ENCODE measurements at places on chromosomes 1 and 21.

GRCh38 chr1:209517681-209518050, 65.8 kb upstream of the CAMK1G start:
- no peak for DNase-seq

DNA sequence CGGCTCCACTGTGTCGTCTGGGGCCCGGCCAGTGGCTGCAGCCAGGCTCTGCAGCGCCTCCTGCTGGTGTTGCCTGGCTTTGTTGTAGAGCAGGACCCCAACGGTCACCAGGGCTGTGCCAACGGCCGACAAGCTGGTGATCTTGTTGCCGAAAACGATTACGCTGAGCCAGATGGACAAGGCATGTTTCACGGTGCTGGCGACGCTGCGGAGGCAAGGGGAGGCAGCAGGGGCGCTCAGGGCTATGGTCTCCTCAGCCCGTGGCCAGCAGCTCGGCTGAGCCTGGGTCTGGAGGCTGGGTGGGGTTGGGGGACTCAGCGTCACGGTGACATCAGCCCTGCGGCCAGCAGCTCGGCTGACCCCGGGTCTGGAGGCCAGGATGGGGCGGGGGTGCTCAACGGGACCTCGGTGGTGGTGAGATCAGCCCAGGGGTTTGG, 7.0 kb upstream of the CDK11B start:
- no peak for DNase-seq

DNA sequence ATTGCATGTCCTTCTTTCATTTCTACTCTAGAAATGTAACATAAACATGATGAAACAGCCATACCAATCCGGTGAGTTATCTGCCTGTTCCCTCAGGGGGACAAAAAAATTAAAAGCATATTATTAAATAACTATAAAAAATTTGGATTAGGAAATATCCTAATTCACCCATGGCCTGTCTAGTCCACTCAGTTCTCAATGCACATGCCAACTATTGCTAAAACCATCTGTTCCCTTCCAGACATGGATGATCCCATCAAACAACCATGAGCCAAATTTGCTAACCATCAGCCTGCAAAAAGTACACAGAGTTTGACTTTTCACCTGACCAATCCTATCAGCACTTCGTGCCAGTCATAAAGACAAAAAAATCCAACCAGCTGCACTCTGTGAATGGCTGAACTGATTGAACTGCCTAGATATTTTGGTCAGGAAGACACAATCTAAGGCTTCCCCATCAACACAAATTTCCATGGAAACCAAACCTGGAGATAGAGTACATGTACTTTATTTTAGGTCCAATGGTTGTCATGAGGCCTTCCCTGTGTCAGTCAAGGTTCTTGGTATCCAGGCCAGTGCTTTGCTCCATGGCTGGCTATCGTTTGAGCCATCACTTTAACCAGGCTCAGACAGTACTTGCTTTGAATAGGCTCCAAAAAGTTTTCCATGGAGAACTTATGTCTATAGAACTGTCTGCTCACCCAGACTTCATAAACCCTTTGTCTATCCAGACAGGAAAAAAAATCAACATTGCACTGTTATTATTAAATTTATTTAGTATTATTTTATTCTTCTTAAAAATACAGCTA, 570.8 kb downstream of the LTN1 start:
- no peak for DNase-seq

GRCh38 chr1:244046907-244047611, 4.0 kb upstream of the ZBTB18 start:
- DNase-seq: no peak

- no peak for DNase-seq
These were observed 72.0 kb downstream of the MAN1C1 start for GRCh38 chr1:25688390-25689119.

- DNase-seq: no peak
These were observed 11.5 kb downstream of the RRAGC start for GRCh38 chr1:38848071-38848470.

GRCh38 chr21:36769051-36769839, 70.3 kb downstream of the SIM2 start:
- DNase-seq: no peak

DNA sequence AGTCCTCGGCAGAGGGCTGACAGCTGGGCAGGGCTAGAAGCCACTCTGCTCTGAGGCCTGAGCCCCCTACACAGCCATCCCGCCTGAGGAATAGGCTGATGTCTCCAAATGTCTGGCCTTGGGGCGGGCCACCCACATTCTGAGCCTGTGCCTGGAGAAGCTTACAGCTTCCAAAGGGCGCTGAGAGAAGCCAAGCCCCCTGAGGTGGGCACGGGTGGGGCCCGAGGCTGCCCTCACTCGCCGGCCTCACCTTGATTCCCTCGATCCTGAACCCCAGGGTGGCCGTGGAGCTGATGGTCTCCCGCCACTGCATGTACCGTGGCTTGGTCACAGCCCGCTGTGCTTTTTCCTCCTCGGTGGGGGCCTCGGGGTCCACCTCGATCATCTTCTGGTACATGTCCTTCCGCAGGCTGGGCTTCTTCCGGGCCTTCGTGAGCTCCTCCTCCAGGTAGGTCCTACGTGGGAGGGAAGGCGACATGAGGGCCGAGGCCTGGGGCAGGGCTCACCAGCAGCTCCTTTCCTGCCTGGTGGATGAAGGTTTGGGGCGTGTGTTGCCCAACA, 93.2 kb downstream of the STUM start:
- no peak for DNase-seq

DNA sequence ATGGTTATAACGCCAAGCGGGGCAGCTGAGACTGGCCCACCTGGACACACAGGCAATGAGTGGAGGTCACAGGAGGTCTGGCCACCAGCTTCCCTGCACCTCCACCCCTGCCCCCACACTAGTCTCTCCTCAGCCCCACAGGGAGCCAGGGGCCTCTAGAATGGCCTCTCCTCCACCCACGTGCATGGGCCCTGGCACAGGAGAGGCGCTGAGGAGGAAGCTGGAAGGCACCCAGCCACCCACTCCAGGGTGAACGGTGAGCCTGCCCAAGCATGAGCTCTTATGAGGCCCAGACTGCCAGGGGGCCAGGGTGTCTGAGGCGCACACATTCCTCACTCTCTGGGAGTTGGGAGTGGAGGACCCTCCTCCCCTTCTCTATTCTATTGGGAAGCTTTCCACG, 22.2 kb downstream of the LRP8 start:
- DNase-seq: no peak

DNA sequence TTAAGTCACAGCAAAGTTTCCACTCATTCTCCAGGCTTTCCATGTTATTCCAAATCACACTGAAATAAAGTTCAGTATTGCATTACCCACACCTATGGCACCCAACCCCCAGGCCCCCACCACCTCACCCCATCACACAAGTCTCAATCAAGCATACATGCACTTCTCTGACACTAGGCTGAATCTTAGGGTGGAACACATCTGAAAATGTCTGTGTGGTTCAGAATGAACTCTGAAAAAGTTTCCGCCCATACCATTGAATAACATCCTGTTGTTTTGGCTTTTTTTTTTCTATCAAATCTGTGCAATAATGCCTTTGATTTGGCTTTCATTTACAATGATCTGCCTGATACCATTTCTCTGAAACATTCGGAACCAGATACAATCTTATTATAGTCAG, 25.8 kb upstream of the LRRC8C start:
- no peak for DNase-seq

GRCh38 chr1:117967881-117968280, 38.3 kb downstream of the WDR3 start:
- DNase-seq: no peak

DNA sequence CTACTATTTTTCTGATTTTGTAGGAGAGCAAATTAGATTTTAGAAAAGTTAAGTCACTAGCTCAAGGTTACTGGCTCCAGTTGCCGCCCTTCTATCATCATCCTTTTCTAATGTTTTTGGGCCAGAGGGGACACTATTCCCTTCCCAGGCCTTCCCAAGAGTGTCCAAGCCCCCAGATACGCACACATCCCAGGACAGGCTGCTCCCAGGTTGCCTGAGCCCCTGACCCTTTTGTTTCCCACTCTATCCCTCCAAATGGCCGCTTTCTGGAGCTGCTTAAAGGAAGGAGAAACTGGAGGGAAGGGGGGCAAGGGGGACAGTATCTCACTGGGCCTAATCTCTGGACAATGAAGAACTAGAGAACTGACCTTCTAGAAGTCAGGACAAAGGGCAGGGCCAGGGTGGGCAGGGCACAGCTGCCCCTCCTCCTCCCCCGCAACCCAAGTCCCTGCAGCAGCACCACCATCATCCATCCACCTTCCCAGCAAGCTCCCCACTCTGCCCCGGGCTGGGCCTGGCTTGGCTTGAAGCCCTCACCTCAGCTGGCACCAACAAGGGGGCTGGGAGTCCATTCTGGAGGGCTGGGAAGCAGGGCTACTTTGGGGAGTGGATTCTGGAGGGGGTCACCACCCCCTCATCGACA, 1.1 kb upstream of the MAP7D1 start:
- DNase-seq: no peak

DNA sequence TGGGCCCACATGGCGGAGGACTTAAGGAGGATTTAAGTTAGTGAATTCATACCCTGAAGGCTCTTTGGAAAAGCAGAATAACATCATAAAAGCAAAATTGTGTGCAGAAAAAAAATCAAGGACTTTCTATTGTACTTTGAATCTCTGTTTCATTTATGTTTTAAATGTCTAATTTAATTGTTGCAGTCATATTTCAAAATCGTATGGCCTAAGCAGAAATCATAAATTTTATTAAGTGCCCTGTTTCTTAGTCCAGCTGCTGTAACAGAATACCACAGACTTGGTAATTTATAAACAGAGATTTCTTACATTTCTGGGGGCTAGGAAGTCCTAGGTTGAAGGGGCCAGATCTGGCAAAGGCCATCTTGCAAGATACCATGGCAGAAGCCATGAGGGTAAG, 555.6 kb downstream of the LTN1 start:
- DNase-seq: no peak

- no peak for DNase-seq
These were observed 27.6 kb upstream of the ZNF697 start for GRCh38 chr1:119675349-119676345.

GRCh38 chr1:55203064-55203463, 12.1 kb downstream of the USP24 start:
- no peak for DNase-seq

- no peak for DNase-seq
These were observed 4.1 kb upstream of the EPS8L3 start for GRCh38 chr1:109767637-109768334.

DNA sequence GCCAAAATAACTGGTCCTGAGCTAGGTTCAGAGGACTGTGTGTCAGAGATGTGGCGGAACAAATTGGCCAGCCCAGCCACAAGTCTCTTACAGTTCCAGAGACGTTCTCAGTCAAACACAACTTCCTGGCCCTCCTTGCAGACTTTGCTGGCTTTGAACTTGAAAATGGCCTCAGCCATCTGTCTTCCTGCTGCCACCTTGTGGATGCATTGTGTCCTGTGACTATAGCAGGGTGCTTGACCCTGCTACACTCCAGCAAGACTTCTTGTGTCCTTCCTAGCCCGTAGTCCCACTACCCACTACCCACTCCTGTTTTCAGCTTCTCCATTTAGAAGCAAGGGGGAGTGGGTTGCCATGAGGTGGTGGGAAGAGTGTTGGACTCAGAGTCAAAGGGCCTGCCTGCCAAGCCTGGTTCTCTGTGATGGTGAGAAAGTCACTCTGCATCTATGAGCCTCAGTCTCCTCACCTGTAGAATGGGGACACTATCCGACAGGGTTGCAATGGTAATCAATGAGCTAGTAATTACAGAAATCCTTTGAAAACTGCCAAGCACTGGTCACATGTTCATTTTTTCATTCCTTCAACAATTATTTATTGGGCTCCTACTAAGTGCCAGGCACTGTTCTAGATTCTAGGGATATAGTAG, 109.9 kb downstream of the IGSF21 start:
- no peak for DNase-seq

DNA sequence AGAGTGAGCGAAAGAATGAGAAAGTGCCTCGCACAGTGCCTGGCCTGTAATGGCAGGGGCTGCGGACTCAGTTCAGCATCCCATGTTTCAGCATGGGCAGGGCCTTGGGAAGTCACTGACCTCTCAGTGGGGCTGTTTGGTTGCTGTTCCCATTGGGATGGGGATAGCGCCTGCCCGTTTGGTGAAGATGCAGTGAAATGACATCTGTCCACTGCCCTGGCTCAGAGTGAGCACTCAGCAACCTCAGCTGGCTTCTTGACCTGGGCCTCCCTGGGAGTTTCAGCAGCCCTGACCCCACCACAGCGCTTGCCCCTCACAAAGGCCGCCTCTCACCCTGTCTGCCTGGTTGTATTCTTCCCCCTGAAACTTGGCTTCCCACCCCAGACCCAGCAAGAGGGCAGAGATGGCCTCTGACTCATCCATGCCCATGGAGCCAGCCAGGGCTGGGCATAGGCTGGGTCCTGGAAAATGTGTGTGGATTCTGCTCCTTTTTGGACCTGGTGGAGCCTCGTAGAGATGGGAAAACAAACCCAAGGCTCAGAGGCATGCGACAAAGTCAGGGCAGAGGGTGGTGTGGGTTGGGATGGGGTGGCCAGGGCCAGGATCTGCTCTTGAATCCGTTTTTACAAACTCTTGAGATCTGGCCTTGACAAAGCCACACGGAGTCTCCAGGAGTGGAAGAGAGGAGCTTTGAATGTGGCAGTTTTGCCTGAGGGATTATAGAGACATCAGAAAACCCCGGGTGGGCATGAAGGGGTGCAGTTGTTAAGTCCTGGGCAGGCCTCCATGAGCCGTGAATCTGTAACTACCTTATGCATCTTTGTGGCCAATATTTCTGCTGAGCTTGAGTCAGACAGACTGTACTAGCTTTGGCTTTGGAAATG, 1.2 kb downstream of the XKR8 start:
- no peak for DNase-seq

DNA sequence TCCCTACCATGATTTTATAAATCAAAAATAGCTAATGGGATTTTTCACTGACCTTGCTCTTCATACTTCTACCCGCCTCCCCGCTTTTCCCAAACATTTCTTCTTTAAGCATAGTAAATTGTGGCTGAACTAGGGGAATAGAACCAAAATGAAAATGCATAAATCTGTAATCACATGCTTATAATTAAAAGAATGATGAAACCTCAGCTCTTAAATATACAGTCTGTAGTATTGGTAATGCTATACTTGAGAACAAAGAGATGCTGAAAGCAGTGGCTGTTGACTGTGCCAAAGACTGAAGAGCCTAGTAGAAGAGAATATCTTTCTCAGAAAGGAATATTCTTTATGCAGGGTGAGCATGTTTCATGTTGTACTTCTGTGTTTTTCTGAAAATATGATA, 249.1 kb downstream of the GREM2 start:
- no peak for DNase-seq

Measured in esophagus squamous epithelium (tissue), 5 donors.